ENCODE measurements at places on chromosomes 12 and 14. TPM values are rescaled to one million over a fixed set of nuclear protein-coding genes. Genes with fewer than 3 reads are reported as not detected.

The SUSD6 gene
- 9.1 TPM for polyA plus RNA-seq

DNA sequence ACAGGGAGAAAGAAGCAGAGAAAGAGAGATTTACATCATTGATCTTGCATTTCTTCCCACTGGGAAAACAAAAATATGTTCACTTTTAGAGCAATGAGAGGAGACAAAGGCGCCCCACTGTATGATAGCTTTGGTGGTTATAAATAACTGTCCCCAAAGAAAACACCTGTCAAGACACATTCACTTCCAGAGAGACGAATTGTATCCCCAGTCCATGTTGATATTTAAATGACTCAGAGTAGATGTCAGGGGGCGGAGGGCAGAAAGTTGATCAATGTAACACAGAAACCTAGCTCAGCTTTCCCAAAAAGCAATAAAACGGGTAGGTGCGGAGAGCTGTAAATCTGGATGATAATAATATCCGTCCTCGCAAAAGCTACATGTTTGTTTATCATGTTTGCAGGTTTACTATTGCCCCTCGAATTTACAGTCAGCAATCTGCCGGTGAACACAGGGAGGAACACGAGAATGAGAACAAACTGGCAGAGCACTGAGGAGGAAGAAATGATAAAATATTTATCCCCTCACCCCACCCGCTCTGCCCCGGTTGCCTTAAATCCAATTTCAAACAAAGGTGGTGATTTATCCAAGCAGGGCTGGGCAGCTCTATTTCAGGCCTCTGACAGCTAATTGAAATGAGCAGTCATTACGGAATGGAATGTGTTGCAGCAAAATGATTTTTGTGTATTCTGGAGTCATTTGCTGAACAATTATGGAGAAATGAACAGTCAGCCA lies 84.4 kb downstream of the CMKLR1 start:
- DNase-seq: no peak

The ADCY4 gene
- polyA plus RNA-seq: 33.4 TPM

DNA sequence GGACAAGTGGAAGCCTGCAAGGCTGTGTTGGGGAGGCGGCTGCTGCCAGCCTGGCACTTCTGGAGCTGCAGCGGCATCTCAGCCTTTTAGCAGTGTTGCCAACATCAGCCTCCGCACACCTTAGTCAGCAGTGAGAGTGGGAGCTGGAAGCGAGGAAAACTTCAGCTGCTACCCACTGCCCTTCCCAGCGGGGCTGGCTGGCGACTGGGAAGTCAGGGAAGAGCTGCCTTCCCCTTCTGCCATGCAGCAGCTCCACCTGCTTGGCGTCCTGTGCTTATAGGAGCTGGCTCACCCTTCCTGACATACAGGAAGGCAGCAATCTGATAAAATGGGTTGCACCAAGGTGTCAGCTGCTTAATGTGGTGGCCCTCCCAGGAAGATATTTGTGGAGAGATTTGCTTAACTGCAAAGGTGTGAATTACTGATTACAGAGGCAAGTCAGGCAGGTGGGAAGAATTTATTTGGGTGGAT lies 15.4 kb upstream of the PLEKHG3 start:
- no peak for DNase-seq

GRCh38 chr12:101110866-101111265 lies 99.2 kb downstream of the SLC5A8 start:
- DNase-seq: no peak

The NANOG gene
- polyA plus RNA-seq: not detected

The KLRD1 gene
- 0.75 TPM for polyA plus RNA-seq

- DNase-seq: no peak
Observed at GRCh38 chr12:47396902-47397663, 308.7 kb downstream of the RPAP3 start.

DNA sequence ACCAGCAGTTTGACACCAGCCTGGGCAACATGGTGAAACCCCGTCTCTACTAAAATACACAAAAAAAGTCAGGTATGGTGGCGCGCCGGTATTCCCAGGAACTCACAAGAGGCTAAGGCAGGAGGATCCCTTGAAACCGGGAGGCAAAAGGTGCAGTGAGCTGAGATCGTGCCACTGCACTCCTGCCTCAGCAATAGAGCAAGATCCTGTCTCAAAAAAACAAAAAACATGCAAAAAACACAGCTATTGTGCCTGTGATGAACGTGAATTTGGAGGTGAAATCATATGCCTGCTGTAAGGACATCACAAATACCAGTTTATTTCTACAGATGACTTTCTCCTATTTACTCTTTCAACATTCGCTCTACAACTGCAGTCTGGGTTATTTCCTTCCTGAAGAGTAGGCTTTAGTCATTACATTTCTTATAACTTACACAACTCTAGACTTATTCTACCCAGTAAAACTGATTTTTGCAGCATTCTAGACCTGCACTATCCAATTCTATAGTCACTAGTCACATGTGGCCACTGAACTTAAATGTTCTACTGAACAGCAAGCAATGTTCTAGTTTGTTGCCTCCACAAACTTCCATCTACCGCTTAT lies 48.3 kb downstream of the HNRNPC start:
- no peak for DNase-seq

- DNase-seq: no peak
Observed at GRCh38 chr12:106152334-106152733, 13.6 kb upstream of the NUAK1 start.

The TSHR gene
- polyA plus RNA-seq: 0.07 TPM

GRCh38 chr12:105393587-105393986 lies 63.1 kb downstream of the C12orf75 start:
- DNase-seq: no peak

GRCh38 chr12:1502379-1502720 lies 92.0 kb downstream of the FBXL14 start:
- DNase-seq: no peak

- no peak for DNase-seq
Observed at GRCh38 chr14:55858604-55859003, 259.6 kb upstream of the PELI2 start.

GRCh38 chr12:128449146-128449894 lies 182.3 kb downstream of the TMEM132C start:
- DNase-seq: no peak

GRCh38 chr12:4489556-4489955 lies 43.9 kb upstream of the FGF6 start:
- no peak for DNase-seq

DNA sequence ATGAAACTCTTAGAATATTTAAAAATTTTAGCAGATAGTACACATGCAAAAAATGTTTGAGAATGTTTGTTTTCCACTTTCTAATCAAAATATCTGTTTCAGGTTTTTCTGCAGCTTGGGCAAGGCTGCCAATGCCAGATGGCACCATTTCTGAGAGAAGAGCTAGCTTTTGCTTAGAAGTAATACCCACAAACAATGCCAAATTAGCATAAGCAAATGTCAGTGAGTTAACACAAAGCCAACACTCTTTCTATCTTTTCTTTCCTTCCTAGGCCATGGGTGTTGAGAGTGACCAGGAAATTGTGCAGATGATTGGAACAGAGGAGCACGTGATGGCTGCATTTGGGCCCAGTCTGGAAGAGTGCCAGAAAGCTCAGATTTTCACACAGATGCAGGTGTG lies 35.2 kb downstream of the POLR3B start:
- no peak for DNase-seq

The MYO1A gene
- 0.02 TPM for polyA plus RNA-seq

DNA sequence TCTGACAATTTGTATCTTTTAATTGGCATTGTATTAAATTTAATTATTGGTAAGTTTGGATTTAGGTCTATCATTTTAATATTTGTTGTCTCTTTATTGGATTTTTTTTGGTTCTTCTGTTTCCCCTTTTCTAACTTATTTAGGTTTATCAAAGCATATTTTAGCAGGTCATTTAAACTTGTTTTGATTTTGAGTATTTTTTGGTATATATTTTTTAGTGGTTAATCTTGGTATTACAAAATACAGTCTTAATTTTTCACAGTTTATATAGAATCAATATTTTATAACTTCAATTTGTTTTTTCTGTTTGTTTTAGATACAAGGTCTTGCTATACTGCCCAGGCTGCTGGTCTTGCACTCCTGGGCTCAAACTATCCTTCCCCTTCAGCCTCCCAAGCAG lies 15.5 kb upstream of the ADGRD1 start:
- no peak for DNase-seq

The SERPINA10 gene
- not detected for polyA plus RNA-seq

- DNase-seq: no peak
Observed at GRCh38 chr14:104507443-104507842, 72.1 kb upstream of the C14orf180 start.

DNA sequence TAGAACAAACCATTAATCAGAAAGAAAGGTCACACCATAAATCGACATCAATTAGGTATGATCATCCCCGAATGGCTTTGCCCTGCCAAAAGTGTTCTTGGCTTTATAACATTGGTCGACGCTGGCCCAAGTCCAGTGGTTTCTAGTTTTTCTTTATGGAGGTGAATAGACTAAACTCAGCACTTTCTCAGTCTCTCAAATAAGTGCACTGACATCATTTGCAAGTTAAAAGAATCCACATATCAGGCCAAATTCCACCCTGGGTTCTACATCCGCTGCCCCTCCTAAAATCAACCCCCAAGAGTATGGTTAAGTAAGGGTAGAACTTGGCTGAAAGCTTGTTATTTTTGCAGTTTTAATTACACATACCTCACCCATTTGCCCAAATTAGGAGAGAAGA lies 314.3 kb downstream of the C12orf75 start:
- no peak for DNase-seq

GRCh38 chr12:42056130-42056529 lies 88.5 kb downstream of the GXYLT1 start:
- no peak for DNase-seq

The DLGAP5 gene
- 0.02 TPM for polyA plus RNA-seq

The FGF23 gene
- 0.68 TPM for polyA plus RNA-seq

DNA sequence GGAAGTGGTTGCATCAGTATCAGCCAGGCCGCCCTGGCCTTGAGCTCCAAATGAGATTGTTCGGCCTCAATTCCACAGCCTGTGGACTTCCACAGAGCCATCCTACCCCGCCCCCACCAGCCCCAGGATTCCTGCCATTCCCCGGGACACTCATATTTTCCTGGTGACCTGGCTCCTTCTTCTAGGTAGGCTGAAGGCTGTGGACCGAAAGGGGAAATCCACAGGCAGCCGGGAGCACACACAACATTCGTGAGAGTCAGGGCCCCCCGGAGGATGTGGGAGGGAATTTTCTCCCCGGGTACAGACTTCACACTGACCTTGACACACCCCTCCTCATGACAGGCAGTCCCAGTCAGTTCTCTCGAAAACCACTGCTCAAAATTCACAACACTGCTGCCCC lies 39.9 kb downstream of the RIN3 start:
- DNase-seq: no peak

- DNase-seq: no peak
Observed at GRCh38 chr14:77623201-77623600, 6.8 kb upstream of the SPTLC2 start.

The SSTR1 gene
- 0.48 TPM for polyA plus RNA-seq

- DNase-seq: no peak
Observed at GRCh38 chr12:72275526-72275925, 3.4 kb downstream of the TRHDE start.

DNA sequence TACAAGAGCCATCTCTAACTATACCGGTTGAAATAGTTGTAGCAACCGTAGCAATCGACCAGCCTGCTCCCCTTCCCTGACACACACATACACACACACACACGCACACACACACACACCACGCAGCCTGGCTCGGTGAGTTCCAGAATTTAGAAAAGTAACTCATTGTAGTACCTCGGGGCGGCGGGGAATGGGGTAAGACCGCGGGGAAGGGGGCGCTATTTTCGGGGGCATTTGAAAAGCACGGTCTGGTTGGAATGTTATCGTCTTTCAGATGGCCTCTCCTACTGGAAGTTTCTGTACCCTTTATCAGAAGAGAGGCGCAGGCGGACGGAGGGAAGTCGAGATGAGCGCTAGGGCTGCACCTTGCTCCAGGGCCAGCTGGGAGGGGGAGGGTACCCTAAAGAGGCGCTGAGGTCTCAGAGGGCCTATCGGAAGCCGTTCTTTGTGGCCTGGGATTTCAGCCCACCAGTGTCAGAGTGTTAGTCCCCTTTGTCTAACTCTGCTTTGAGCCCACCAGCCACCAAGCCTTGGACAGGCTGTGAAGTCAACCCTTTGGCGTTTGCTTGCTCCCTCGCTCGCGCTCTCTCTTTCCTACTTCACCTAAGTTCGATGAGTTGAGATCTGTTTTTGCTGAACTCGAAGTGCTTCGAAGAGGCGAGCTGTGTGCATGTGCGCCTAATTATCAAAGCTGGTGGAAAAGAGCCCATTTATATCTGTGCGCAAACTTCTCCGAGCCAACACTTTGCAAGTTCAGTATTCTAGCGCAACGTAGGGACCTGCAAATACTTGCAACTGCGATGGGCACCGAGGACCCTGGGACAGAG lies 837 bp downstream of the COL2A1 start:
- DNase-seq: no peak

The TBX3 gene
- 13.9 TPM for polyA plus RNA-seq

GRCh38 chr12:69837657-69838415 lies 12.8 kb downstream of the MYRFL start:
- DNase-seq: no peak

The CPM gene
- 5.8 TPM for polyA plus RNA-seq
